ENCODE measurements at places on chromosomes 12 and 14. TPM values are rescaled to one million over a fixed set of nuclear protein-coding genes. Genes with fewer than 3 reads are reported as not detected.
A peak's percentile ranks its signal among the peaks of the same experiment; 100 is the strongest.

The RTN1 gene
- total RNA-seq, result 5.0 TPM

- H3K36me3 ChIP-seq, result no peaks in the 10 kb centered on the region
- H3K27me3 ChIP-seq, result no peaks in the 10 kb centered on the region
- H3K27ac ChIP-seq, result peak overlapping the region; percentile 43
- no peak overlapping the region for H3K4me3 ChIP-seq
- no peaks in the 10 kb centered on the region for H3K4me1 ChIP-seq
- DNase-seq, result no peak
These were observed 116.2 kb downstream of the NUAK1 start for GRCh38 chr12:106022568-106023012.

DNA sequence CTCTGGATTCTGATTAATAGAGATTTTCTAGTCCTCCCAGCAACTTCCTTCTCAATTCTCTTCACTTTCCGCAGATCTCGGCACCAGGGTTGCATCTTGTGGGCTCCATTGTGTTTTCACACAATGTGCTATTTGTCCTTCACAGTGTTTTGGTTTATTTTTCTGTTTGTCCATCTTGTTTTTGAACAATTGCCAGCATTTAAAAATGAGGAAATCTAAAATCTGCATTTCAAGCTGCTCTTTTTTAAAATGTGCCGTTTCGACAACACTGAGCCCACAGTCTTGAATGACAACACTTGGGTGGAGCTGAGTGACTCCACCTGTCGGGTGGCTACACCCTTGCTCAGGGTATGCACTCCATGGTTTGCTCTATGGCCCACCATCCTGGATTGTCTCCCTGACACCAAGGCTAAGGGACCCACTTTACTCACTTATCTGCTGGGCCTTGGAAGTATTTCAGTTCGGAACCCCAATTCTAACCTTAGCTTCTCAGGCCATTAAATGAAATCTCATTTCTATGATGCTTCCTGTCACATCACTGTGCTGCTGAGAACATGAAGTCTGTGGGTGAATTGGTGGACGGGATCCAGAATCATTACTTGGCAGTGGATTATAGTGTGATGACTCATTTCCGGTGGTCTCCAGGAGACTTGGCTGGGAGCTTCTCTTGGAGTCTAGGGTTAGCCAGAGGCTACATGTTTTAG is 3.4 kb upstream of the MYRFL start:
- DNase-seq, result no peak
- H3K27ac ChIP-seq, result peak overlapping the region; percentile 14
- H3K4me1 ChIP-seq, result no peaks in the 10 kb centered on the region
- no peak overlapping the region for H3K4me3 ChIP-seq
- no peaks in the 10 kb centered on the region for H3K27me3 ChIP-seq
- no peaks in the 10 kb centered on the region for H3K36me3 ChIP-seq

DNA sequence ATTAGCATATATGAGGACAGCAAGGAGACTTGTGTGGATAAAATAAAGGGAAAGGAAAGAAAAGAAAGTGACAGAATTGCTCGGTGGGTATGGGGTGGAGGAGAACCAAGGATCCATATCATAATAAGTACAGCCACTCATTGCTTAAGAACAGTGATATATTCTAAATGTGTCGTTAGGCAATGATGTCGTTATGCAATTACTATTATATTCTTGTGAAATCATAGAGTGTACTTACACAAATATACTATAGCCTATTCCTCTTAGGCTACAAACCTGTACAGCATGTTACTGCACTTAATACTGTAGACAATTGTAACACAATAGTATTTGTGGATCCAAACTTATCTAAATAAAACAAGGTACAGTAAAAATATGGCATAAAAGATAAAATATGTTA is 271.1 kb downstream of the CCER1 start:
- no peak overlapping the region for H3K27ac ChIP-seq
- no peak overlapping the region for H3K4me3 ChIP-seq
- no peaks in the 10 kb centered on the region for H3K4me1 ChIP-seq
- H3K27me3 ChIP-seq, result no peaks in the 10 kb centered on the region

The YLPM1 gene
- 26.1 TPM for total RNA-seq

DNA sequence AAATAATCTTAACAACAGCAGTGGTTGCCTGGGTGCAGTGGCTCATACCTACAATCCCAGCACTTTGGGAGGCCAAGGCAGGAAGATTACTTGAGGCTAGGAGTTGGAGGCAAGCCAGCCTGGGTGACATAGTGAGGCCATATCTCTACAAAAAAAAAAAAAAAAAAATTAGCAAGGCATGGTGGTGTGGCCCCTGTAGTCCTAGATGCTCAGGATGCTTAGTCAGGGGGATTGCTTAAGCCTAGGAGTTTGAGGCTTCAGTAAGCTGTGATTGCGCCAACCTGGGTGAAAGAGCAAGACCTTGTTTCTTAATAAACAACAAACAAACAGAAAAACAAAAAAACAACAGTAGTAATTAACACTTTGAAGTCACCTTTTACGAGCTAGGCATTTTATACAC is 642 bp upstream of the ACSM4 start:
- H3K4me1 ChIP-seq, result no peaks in the 10 kb centered on the region
- DNase-seq, result no peak
- H3K4me3 ChIP-seq, result no peak overlapping the region
- H3K36me3 ChIP-seq, result no peaks in the 10 kb centered on the region

The KLHL33 gene
- total RNA-seq, result 0.08 TPM

DNA sequence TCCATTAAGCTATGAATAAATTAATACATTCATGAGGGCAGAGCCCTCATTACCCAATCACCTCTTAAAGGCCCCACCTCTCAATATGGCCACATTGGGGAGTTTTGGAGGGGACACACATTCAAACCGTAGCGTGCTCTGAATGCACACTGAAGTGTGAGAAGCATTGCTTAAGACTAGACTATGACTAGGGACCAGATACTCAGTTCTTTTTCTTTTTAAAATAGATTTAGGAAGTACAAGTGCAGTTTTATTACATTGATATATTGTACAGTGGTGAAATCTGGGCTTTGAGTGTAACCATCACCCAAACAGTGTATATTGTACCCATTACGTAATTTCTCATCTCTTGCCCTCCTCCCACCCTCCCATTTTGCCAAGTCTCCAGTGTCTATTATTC is 21.0 kb upstream of the JDP2 start:
- no peak for DNase-seq
- no peaks in the 10 kb centered on the region for H3K27me3 ChIP-seq
- H3K36me3 ChIP-seq, result no peaks in the 10 kb centered on the region

DNA sequence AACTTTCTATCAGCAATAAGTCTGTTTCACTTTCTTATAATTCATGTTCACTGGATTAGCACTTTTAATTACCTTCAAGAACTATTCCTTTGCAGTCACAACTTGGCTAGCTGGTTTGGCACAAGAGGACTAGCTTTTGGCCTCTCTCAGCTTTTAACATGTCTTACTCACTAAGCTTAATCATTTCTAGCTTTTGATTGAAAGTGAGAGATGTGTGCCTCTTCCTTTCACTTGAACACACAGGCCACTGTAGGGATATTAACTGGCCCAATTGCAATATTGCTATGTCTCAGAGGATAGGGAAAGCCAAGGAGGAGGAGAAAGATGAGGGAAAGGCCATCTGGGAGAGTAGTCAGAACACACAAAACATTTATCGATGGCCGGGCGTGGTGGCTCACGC is 92.7 kb downstream of the PRICKLE1 start:
- no peak for DNase-seq
- H3K36me3 ChIP-seq, result no peaks in the 10 kb centered on the region
- no peaks in the 10 kb centered on the region for H3K27me3 ChIP-seq

- H3K27ac ChIP-seq, result no peak overlapping the region
- DNase-seq, result no peak
- no peaks in the 10 kb centered on the region for H3K36me3 ChIP-seq
- H3K27me3 ChIP-seq, result no peaks in the 10 kb centered on the region
- H3K4me3 ChIP-seq, result no peak overlapping the region
These were observed 71.8 kb downstream of the DNAI7 start for GRCh38 chr12:25123126-25123525.

The ARMH4 gene
- total RNA-seq, result 2.7 TPM

GRCh38 chr12:72036393-72036792 is 97.7 kb downstream of the TPH2 start:
- no peaks in the 10 kb centered on the region for H3K4me1 ChIP-seq
- H3K27ac ChIP-seq, result no peak overlapping the region
- H3K4me3 ChIP-seq, result no peak overlapping the region
- H3K27me3 ChIP-seq, result no peaks in the 10 kb centered on the region
- H3K36me3 ChIP-seq, result no peaks in the 10 kb centered on the region
- DNase-seq, result no peak

The OVCH1 gene
- not detected for total RNA-seq

The ANO2 gene
- 1.2 TPM for total RNA-seq

DNA sequence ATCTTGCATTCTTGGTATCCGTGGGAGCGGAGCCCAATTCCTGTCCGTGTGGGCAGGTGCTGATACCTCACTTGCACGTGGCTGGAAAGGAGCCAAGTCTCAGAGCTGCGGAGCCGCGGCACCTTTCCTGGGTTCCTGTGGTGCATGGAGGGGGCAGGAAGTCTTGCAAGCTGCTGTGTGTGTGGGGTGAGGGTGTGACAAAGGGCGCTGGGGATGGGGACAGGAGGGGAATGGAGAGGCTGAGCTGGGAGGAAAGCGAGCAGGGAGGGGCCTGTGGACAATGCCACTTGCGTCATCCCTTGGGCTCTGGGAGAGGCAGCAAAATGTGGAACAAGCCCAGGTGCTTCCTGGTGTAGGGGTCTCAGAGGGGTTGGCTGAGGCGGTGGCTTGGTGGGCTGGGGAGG is 86.7 kb downstream of the CALM1 start:
- no peaks in the 10 kb centered on the region for H3K27me3 ChIP-seq
- peak; percentile 48 for DNase-seq
- no peak overlapping the region for H3K4me3 ChIP-seq
- no peak overlapping the region for H3K27ac ChIP-seq

The SAMD15 gene
- total RNA-seq, result 0.95 TPM

GRCh38 chr12:2396448-2396871 is 343.7 kb downstream of the CACNA1C start:
- no peak overlapping the region for H3K4me3 ChIP-seq
- H3K4me1 ChIP-seq, result no peaks in the 10 kb centered on the region
- no peaks in the 10 kb centered on the region for H3K36me3 ChIP-seq
- H3K27ac ChIP-seq, result no peak overlapping the region

The EFS gene
- 0.89 TPM for total RNA-seq

DNA sequence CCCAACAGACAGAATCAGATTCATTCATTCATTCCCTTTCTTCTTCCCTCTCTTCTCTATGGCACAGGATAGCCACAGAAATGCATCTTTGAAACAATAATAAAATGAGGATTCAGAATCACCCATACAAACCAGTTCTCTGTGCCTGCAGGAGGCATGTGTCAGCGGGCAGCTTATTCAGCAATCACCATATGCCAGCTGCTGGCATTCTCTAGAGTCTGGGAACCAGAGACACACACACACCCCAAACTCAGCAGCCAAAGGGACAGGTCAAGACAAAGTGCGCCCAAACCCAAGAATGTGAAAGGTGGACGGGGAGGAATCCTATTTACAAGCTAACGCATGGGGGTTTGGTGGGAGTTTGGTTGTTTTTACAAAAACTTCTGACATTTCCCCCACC is 14.1 kb downstream of the ARF3 start:
- H3K4me3 ChIP-seq, result no peak overlapping the region
- peak; percentile 25 for DNase-seq
- H3K27ac ChIP-seq, result no peak overlapping the region
- no peaks in the 10 kb centered on the region for H3K4me1 ChIP-seq

The RNF31 gene
- 37.4 TPM for total RNA-seq

- no peak overlapping the region for H3K27ac ChIP-seq
- H3K36me3 ChIP-seq, result no peaks in the 10 kb centered on the region
- DNase-seq, result no peak
These were observed 114.4 kb upstream of the OVCH1 start for GRCh38 chr12:29611906-29612305.

DNA sequence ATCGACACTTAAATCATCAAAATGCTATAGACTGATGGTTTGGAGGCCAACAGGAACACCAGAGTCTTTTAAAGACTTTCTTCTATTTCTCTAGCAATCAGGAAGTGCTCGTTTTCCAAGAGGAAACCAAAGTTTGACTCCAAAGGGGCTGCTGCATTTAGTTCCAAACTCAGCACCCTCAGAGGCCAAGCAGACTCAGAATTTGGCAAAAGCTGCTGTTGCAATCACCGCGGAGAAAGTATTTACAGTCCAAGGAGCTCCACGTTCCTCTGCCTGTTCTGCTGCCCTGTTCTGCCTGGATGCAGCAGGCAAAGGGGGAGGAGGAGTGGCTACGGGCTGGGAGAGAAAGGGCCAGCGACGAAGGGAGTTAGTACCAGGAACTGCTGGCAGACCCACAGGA is 325.1 kb downstream of the BCL11B start:
- DNase-seq, result no peak
- H3K36me3 ChIP-seq, result no peaks in the 10 kb centered on the region
- no peaks in the 10 kb centered on the region for H3K27me3 ChIP-seq
- H3K4me1 ChIP-seq, result no peaks in the 10 kb centered on the region
- no peak overlapping the region for H3K4me3 ChIP-seq
- H3K27ac ChIP-seq, result no peak overlapping the region

- H3K36me3 ChIP-seq, result no peaks in the 10 kb centered on the region
- peaks cover 6% of the 10 kb centered on the region for H3K4me1 ChIP-seq
- H3K27ac ChIP-seq, result no peak overlapping the region
- DNase-seq, result no peak
These were observed 12.0 kb upstream of the SERPINA1 start for GRCh38 chr14:94400422-94400841.

GRCh38 chr12:7108003-7108795 is 815 bp downstream of the C1RL start:
- H3K36me3 ChIP-seq, result peaks cover 4% of the 10 kb centered on the region
- peak; percentile 84 for DNase-seq
- H3K4me1 ChIP-seq, result peaks cover 17% of the 10 kb centered on the region
- no peaks in the 10 kb centered on the region for H3K27me3 ChIP-seq
- peak overlapping the region; percentile 95 for H3K27ac ChIP-seq

DNA sequence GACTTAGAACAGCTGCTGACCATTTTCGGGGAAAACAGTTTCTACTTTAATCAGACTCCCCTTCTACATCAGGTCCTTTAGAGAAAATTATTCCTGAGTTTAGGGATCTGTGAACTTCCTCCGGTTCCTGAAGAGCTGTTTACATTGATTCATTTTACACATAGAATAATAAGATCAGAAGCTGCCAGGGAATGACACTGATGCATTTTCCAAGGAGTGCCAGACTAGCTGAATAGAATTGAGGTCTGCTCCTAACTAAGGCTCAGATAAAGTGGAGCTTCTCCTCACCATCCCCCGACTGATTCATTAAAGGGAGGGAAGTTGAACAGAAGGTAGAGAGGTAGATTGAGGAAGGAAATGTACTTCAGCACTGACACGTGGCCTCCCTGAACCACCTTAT is 41.9 kb upstream of the PSMA6 start:
- no peaks in the 10 kb centered on the region for H3K4me1 ChIP-seq
- H3K27me3 ChIP-seq, result no peaks in the 10 kb centered on the region
- no peak overlapping the region for H3K4me3 ChIP-seq
- H3K27ac ChIP-seq, result no peak overlapping the region

The ADAM21 gene
- total RNA-seq, result not detected

GRCh38 chr12:56086608-56087007 is 6.6 kb downstream of the ERBB3 start:
- no peak for DNase-seq
- H3K36me3 ChIP-seq, result peaks cover 38% of the 10 kb centered on the region
- H3K4me1 ChIP-seq, result peaks cover 20% of the 10 kb centered on the region
- H3K27ac ChIP-seq, result peak overlapping the region; percentile 36
- no peak overlapping the region for H3K4me3 ChIP-seq

All from pancreas (tissue), 10 donors.